ENCODE measurements at places on chromosomes 4 and X.

DNA sequence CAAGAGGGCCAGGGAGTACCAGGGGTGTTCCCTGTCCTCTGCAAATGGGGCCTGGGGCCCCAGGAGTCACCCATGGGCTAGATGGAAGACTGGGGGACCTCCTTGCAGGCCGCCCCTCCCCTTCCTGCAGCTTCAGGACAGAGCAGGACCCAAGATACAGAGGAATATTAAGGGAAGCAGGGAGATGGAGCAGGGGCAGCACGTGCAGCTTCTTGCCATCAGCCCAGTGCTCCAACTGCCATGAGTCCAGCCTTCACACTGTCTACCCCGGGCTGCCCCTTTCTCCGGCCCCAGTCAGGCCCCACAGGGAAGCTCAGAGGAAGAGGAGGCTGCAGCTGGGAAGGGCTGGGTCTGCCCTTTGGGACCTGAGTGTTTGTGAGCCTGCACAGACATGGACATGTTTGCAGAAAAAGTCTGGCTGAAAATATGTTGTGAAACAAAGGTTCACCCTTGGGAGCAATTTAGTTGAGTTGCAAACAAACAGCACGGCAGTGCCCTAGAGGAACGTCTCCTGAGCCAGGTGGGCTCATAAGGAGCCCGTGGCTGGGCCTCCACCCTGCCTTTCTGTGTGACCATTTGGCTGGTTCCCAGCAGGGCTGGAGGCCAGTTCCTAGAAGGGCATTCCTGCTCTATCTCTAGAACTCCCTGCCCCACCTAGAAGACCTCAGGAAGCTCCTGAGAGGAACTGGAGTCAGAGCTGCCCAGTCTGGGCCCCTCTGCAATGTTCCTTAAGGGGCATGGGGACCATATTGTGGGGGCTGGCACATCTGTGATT, 8.9 kb downstream of the FATE1 start:
- no peak for DNase-seq

- DNase-seq = no peak
Measured at GRCh38 chr4:1477045-1477840, 71.0 kb upstream of the NKX1-1 start.

- DNase-seq = no peak
Measured at GRCh38 chr4:152374606-152375285, 161.1 kb downstream of the FBXW7 start.

GRCh38 chr4:15344041-15344440, 83.8 kb upstream of the C1QTNF7 start:
- no peak for DNase-seq

- DNase-seq = no peak
Measured at GRCh38 chr4:184850431-184851199, 24.8 kb upstream of the ACSL1 start.

GRCh38 chr4:56535915-56536314, 30.3 kb downstream of the ARL9 start:
- DNase-seq = no peak

GRCh38 chrX:39492497-39493162, 605.1 kb downstream of the BCOR start:
- no peak for DNase-seq

DNA sequence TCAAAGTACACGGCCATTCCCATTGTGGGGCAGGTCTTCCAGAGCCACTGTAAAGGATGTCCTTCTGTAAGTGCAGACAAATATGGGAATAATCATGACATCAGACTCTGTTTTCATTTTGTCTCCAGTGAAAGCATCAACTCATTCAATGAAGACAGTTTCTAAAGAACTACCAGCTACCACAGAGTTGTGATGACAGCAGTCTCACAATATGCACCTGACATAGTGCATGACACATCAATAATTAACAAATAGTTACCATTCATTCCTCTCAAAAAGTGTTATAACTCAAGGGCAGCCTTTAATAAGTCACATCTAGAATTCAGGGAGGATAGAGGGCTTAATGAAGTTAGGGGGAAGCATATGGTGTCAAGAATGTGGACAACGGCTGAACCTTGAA, 20.2 kb downstream of the MTTP start:
- no peak for DNase-seq

DNA sequence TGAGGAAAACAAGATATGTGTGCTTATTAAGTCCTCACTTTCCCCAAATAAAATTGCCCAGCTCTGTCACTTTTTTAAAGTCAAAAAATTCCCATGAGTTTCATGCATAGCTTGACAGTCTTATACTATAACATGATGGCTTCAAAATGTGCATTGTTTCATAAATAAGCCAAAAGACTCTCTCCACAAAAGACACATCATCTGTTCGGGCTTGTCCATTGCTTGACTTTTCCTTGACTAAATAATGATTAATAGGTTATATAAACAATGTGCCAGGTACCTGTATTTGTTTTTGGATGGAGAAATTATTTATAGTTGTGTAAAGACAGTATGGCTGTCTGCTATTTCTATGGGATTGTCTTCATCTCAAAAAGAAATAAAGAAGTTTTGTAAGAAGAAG, 329.2 kb upstream of the KLF3 start:
- DNase-seq = no peak

GRCh38 chr4:7506119-7506518, 71.4 kb upstream of the PSAPL1 start:
- no peak for DNase-seq

DNA sequence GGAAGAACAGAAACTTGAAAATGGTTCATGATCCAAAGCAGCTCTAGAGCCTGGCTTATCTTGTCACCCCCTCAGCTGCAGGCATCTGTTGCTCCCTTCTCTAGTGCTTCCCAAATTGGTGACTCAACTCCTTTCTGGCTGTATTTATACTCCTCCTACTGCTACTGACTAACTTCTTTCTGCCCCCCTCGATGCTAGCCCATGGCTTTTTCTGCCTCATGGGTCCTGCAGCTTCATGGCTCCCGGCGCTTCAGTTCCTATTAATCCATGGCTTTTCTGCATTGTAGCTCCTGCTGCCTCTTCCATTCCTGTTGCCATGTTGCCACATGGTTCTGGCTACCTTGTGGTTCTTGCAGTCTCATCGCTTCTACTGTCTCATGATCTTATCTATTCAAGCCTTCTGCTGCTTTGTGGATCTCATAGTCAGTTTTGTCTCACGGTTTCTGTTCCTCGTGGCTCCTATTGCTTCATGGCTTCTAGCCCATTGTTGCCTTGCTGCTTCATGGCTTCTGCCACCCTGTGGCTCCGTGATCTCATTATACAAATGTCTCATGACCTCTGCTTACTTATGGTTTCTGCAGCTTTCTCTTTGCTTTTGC, 48.1 kb downstream of the SMC1A start:
- no peak for DNase-seq

DNA sequence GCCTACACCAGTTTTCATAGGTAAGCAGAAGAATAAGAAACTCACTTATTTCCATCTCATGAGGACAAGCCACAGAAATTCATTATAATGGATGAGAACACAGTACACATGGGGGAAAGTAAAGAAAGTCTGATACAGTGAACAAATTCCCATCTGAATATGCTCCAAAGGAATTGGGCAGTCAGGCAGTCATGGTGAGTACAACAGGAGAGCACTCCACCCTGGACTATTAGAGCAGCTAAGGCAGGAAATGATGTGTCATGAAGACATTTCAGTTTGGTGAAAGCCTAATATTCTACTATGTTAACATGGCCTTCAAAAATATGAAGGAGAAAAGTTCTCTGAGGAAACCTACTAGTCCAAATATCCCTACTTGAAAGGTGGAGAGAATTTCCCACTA, 92.0 kb upstream of the PRDX4 start:
- no peak for DNase-seq

GRCh38 chr4:24055623-24056022, 165.8 kb upstream of the PPARGC1A start:
- DNase-seq = no peak

DNA sequence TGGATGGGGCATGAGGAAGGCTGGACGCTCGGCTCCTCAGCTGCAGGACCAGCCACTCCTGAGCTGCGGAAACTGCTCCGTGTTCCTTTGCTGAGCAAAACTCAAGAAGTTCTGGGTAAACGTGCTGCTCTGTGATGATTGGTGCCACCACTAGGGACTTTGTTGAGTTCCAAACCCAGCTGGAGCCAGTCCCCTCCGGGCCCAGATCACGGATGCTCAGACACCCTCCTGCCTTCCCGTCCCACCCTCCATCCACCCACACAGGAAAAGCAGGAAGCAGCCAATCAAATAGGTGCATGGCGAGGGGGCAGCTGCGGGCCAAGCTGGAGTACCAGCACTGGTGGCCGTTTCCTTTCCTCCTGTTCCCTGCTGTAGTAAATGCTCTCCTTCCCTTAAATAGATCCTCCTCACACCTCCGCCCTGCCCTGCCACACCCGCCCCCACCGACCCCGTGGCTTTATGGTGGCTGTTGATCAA, 68.0 kb downstream of the ADRA2C start:
- DNase-seq = no peak

- no peak for DNase-seq
Measured at GRCh38 chrX:10622197-10622596, 1.8 kb upstream of the MID1 start.

GRCh38 chrX:150697641-150698040, 4.4 kb downstream of the MTMR1 start:
- peak; percentile 49 for DNase-seq

GRCh38 chrX:71954458-71954857, 43.8 kb downstream of the NHSL2 start:
- no peak for DNase-seq

DNA sequence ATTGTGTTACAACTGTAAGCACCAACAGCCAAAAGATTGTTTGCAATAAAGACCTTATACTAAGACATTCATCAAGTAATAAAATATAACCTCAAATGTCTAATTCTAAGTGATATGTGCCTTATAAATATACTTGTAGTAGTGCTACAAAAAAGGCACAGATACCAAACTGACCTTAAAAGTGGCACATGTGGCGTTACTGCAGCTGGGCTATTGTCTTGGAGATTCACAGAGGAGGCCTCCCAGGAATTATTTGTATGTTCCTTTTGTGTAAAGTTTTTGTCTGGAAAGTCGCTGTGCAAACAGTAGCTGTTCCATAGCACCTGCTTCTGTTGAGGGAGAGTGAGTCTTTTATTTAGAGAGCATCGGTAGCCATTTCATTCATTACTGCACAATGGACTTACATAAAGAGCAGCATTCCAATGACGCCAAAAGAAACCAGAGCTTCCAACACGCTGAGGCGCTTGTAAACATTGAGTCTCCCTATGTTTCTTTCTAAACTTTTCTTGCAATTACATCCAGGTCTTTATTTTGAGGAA, 143.7 kb downstream of the RPA4 start:
- no peak for DNase-seq

GRCh38 chr4:142700531-142700930, 145.6 kb downstream of the INPP4B start:
- DNase-seq = no peak

GRCh38 chr4:33411182-33411581, 2691.0 kb downstream of the PCDH7 start:
- no peak for DNase-seq

DNA sequence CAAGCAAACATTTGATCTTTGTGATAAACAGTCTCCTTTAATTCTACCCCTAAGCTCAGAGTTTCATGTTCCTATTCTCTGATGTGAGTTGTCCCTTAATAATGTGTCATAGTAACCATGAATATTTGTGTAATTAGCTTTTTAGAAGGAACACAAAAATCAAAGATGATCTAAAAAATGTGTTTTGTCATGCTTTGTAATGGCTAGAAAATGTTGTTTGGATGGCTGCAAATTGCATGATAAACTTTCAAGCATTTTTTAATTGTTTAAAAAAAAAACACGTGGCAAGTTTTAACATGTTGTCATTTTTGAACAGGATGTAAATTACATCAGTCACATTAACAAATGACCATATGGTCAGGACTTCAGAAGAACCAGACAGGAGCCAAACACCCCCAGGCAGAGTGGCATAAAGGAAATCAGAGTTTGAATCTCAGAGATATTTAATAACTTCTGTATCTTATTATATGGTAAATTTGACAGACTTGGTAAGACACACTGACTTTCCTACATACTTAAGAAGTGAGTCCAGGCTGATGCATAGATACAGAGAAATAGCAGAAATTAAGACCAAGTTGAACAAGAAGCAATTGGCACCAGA, 223.9 kb upstream of the VEGFC start:
- no peak for DNase-seq

- DNase-seq = no peak
Measured at GRCh38 chr4:70577220-70577927, 14.7 kb upstream of the AMBN start.

- no peak for DNase-seq
Measured at GRCh38 chr4:28481565-28481964, 1620.9 kb downstream of the STIM2 start.

DNA sequence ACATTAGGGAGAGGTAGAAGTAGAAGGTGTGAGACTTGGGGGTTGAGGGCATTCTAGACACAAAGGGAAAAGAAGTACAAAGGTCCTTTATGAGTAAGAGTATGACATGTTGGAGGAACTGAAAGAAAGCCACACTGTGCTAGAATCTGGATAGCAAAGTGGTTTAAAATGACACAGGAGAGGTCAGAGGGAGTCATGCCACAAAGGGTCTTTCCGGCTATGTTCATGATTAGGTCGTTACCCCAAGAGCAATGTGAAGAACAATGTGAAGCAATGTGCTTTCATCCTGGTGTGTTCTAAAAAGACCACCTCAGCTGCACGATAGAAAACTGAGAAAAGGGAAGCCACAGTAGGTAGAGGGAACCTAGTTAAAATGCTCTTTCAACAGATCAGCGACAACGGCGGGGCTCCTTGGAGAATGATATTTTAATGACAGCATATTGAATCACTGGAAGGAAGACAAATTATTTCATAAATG, 29.2 kb downstream of the SMIM14 start:
- DNase-seq = no peak

DNA sequence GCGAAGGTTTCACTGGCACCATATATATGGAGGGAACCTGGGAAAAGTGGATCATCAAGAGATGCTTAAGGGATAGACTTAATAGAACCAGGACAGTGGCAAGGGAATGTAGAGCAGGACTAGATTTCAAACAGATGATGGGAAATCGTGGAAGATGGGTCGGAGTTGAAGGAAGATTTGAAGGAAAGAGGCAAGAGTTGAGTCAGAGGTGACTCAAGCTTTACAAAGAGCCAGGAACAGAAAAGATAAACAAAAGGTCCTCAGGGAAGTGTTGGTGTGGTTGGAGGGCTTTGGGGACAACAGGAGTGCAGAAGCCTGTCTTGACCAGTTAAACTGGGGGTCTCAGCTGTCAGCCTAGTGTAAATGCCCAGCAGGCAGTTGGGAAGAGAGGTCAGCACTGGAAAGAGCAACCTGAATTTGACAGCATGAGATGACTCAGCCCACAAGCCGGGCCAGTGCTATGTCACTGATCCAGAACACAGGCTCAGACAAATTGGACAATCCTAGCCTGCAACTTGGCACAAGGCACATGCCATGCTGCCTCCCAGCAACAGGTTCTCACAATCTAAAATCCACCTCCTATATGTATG, 230.5 kb downstream of the IDS start:
- no peak for DNase-seq

GRCh38 chrX:3425031-3425430, 78.6 kb upstream of the MXRA5 start:
- no peak for DNase-seq

- DNase-seq = no peak
Measured at GRCh38 chr4:95539106-95539505, 9.7 kb downstream of the UNC5C start.
